ENCODE measurements at places on chromosomes 3 and 15.
A peak's percentile ranks its signal among the peaks of the same experiment; 100 is the strongest.

DNA sequence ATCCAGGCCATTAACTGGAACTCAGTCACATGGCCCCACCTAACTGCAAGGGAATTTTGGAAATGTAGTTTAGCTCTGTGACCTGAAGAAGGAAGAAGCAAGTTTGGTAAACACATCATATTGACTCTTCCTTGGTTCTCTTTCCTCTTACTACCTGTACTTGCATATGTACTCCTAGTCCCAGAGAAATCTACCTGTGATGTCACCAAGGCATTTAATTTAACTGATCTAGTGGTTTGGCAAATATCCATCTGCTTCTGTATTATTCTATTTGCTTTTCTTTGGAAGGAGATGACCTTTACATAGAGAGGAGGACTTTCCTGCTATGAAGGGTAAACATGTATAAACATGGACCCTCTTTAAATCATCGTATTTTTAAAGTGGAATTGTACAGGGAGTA, 150.8 kb downstream of the TMEM108 start:
- DNase-seq = peak; percentile 82

DNA sequence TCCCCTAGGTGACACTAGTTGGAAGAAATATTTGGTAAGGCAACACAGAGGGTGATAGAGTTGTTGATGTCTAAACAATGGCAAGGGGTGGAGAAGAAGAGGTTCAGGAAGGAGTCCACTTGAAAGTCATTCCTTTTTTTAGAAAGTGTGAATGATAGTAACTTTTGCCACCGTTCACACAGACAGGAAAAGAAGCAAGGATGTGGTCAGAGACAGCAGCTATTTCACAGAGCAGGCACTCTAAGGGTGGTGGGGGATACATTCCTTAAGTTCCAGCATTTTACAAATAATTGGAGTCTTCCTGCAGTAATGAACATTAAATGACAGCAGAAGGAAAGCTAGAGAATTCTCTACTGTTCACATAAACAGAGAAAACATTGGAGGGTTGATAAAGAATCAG, 75.4 kb upstream of the ZNF385D start:
- no peak for DNase-seq

DNA sequence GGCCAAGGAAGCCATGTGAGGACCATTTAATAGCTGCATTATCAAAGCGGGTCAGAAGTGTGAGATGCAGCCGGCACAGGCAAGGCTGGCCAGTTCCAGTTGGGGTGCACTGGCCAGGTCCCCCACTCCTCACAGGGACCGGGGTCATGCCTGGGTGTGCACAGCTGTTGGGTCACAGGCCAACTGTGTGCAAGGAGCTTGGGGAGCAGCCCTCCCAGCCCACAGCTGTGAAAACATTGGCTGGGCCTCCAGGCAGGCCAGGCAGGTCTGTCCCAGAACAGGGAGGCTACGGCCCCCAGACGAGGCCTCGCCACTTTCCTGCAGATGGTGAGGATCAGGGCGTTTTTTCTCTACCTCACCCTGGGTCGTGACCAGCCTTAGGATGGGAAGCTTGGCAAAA, 521.0 kb downstream of the NTRK3 start:
- no peak for DNase-seq

DNA sequence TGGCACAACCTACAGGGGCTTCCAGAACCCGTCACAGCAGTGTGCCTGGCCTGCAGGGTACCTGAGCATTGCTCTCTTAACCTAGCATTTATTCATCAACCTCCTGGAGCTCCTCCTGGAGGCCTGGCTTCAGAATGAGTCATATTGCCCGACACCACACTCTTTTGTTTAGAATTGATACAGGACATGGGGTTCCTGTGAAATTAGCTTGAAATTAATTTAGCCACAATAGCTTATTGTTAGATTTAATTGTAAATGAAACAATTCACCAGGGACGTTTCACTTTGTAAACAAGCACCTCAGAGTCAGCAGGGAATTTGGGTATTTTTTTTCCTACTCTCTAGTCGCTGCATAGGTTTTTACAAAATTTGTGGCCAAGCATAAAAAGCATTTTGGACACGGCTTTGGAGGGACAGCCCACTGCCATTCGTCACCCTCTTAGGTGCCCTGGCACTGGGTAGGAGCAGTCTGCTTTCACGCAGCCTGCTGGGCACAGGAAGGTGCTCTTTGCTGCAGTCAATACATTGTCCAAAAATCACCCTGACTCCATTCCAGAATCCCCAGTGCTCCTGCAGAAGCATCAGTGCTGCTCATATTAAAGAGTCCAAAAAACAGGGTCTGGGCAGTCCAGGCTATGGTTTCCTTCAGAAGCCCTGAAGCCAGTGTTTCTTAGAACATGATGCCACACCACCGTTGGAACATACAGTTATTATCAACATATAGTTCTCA, 60.8 kb upstream of the MEF2A start:
- no peak for DNase-seq

GRCh38 chr3:153273767-153274435, 111.9 kb downstream of the RAP2B start:
- DNase-seq = no peak

- no peak for DNase-seq
These were observed 83.1 kb upstream of the SETMAR start for GRCh38 chr3:4220065-4220464.

DNA sequence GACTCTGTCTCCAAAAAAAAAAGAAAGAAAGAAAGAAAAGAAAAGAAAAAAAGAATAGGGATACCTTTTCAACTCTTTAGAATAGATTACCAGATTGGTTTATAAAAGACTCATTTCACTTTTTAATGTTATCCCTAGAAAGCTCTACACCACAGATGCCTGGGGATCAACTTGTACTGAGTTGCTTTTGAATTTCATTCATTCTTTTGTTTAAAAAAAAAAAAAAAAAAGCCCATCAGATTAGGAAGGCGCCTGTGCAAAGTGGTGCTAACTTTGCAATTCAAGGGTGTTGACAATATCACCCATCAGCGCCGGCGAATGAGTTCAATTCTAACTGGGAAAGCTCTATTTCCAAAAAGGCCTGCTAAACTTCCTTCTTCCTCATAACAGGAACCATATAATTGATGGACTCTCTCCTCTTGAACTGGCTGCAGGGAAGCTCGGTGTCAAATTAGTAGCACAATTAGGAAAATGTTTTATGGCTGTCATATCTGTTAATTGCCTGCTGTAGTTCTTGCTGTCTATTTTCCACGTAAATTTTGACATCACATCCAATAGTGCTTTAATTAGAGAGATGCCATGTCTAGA, 48.8 kb downstream of the CDCP1 start:
- DNase-seq = no peak

DNA sequence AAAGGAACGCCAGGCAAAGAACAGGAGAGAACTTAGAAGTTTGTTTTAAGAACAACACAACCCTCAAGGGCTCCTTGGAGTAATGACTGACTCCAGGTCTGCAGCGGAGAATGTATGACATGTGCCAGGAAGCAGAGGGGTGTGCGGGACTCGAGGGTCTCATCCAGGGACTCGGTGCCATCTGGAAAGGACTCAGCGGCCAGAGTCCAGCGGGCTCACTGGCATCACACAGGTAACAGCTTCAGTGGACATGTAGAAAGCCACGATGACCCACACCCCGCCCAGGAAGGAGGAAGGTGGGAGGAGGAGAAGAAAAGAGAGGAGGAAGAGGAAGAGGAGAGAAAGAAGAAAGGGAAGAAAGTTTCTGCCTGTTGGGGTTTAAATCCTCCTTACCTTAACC, 21.4 kb downstream of the GP9 start:
- DNase-seq = no peak

DNA sequence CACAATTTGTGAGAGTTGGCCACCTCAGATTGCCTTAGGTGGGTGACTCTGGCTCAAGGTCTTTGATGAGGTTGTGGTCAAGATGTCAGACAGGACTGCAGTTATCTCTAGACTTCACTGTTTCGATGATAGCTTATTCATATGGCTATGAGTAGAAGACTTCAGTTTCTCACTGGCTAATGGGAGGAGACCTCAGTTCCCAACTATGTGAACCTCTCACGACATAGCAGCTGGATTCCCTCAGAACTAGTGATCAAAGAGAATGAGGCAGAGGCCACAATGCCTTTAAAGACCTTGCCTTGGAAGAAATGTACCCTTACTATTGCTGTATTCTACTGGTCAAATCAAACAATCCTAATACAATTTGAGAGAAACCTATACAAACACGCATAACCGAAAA, 607.5 kb upstream of the ROBO2 start:
- no peak for DNase-seq

DNA sequence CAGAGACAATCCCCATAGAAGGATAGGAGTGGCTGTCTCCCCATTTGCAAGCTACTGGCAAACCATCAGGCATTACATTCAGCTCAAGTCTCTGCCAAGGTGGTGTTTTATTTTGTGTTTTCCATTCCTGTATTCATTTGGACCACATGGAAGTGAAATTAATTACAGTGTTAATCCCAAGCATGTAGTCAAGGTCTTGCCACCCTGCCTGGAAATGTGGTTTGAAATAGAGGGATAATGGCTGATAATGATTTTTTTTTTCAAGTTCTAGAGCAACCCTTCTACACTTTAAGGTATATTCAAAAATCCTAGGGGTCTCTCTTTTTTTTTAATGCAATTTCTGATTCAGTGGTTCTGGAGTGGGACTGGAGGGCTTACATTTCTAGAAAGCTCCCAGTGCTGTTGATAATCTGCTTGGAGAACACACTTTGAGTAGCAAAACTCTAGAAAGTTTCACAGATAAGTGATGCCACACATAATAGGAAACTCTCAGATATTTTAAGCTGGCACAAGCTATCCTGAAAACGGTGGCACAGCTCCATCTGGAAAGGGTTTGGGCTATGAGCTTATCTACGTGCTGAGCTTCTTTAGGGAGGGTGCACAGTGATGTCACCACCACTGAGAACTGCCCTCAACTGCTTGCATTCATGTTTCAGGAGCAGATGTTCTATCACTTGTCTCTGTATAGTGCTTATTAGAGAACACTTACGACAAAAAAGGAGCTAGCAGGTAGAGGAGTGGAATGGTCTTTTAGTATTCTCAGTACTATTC, 140.1 kb upstream of the IL12A start:
- no peak for DNase-seq

DNA sequence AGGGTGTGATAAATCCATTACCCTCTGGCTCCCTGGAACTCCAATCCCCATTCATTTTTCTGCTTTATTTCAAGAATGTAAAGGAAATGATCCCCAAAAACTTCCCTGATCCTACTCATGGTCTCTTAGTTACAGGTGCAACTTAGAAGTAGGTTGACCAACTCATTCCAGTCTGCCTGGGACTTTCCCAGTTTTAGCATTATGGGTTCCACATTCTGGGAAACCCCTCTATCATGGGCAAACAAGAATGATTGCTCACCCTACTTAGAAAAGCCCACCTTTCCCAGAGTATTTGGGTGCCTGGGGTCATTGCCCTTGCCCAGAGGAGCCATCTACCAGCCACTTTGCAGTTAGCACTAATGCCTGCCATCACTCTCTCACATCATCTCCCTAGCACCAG, 15.6 kb downstream of the CLDN18 start:
- no peak for DNase-seq

DNA sequence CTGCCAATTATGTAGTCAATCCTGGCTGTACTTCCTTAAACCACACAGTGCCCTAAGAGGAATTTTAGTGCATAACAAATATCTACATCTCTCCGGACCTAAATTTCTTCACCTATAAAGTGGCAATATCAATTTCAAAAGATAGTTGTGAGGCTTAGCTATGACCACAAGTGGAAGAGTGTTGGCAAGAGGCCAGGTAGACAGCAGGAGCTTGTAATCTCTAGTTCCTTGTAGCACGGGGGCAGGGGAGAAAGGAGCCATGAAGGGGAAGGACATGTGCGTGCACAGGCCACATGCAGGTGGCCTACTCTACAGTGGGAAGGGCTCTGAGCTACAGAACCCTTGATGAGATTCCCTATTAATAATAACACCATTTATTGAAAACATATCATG, 269.7 kb downstream of the ABHD5 start:
- DNase-seq = peak; percentile 75

GRCh38 chr3:33372218-33373081, 67.8 kb downstream of the UBP1 start:
- DNase-seq = peak; percentile 40

DNA sequence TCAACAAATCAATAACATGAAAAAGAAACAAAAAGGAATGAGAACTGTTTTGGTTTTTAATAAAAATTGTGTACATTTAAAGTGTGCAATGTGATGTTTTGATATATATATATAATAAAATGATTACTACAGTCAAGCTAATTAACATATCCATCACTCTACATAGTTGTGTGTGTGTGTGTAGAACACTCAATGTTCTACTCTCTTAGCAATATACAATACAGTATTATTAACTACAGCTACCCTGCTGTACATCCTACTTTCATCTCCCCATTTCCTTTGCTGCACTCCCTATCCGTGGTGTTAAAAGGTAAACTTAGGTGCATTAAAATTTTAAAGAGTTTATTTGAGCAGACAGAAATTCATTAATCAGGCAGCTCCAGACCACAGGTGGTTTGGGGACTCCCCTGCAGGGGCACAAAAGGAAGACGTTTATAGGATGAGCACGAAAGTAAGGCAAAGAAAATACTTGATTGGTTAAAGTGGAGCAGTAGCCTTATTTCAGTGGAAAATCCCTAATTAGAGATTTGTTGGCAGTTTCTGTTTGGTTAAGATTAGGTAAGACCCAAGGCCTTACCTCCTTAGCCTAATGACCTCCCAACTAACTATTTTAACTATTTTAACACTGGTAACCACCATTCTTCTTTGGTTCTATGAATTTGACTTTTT, 61.8 kb upstream of the SNRK start:
- DNase-seq = no peak

GRCh38 chr3:128788268-128788869, 62.4 kb downstream of the RAB7A start:
- no peak for DNase-seq

DNA sequence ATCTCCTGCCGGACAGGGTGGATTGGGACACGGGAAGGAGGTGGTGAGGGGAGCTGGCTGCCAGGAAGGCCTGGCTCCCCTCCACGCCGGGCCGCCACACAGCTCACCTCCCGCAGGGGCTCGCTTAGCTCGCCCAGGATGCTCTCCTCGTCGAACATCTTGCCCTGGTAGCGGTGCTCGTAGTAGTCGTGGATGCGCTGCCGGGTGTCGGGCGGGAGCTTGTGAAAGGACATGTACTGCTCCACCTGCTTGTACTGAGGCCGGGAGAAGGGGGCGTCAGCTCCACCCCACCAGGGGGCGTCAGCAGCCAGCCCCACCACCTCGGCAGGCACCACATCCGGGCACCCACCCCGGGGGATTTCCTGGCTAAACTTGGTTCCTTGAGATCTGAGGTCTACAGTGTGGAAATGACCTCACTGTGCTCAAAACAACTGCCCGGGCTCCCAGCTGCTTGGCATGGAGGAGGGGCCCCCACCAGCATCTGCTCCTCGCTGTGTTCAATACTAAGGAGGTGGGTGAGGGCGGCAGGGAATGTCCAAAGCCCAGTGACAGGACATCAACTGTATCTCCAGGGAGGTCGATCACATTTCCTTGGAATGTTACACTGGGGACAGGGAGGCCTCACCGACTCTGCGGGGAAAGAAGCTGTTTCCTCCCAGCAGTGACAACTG, 43.4 kb downstream of the HCN4 start:
- DNase-seq = no peak

GRCh38 chr3:128515967-128516366, 23.0 kb upstream of the GATA2 start:
- DNase-seq = no peak

Measured in NCI-H2029 treated with DMSO at 0.1 percent for 48 hours (cell line).